ENCODE measurements at places on chromosomes 2 and 18. TPM values are rescaled to one million over a fixed set of nuclear protein-coding genes. Genes with fewer than 3 reads are reported as not detected.

Gene CD8A
- total RNA-seq: 2.6 TPM

Gene CFC1
- total RNA-seq: not detected

Gene UGT1A5
- not detected for total RNA-seq

Gene ANKAR
- total RNA-seq: 30.3 TPM

Gene MYO3B
- 0.13 TPM for total RNA-seq

Gene WDR43
- total RNA-seq: 47.9 TPM

Gene FBXO48
- total RNA-seq: 2.1 TPM

Gene SERPINB4
- total RNA-seq: not detected

Gene IL36B
- total RNA-seq: not detected

Gene DPP10
- total RNA-seq: 2.2 TPM

Gene ACTG2
- 4.4 TPM for total RNA-seq
